Activated CD4-positive, alpha-beta T cell treated with anti-CD3 and anti-CD28 coated beads, Interleukin-10, Interleukin-2, amounts not matched to agents 100 ng/mL and 50 ng/mL, durations not matched to agents 16 hours and 8 hours (primary cell): ENCODE measurements at places on chromosomes 13 and 19.

- no peak for DNase-seq
Measured at GRCh38 chr19:55368701-55369563, 1.3 kb downstream of the IL11 start.

DNA sequence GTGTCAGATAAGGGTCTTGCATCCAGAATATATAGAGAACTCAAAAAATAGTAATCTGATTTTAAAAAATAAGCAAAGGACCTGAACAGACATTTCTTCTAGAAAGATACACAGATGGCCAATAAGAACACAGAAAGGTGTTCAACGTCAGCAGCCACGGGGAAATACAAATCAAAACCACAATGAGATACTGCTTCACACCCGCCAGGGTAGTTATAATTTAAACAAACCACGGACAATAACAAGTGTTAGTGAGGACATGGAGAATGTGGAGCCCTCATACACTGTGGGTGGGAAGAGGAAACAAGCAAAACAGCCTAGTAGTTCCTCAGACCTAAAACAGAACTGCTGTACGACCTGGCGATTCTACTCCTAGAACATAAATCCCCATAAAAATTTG, 26.7 kb upstream of the NAPA start:
- peak; percentile 23 for DNase-seq

GRCh38 chr19:51480590-51480989, 2.3 kb downstream of the CEACAM18 start:
- no peak for DNase-seq

- DNase-seq, result no peak
Measured at GRCh38 chr19:45056831-45057230, 18.0 kb downstream of the CLASRP start.

DNA sequence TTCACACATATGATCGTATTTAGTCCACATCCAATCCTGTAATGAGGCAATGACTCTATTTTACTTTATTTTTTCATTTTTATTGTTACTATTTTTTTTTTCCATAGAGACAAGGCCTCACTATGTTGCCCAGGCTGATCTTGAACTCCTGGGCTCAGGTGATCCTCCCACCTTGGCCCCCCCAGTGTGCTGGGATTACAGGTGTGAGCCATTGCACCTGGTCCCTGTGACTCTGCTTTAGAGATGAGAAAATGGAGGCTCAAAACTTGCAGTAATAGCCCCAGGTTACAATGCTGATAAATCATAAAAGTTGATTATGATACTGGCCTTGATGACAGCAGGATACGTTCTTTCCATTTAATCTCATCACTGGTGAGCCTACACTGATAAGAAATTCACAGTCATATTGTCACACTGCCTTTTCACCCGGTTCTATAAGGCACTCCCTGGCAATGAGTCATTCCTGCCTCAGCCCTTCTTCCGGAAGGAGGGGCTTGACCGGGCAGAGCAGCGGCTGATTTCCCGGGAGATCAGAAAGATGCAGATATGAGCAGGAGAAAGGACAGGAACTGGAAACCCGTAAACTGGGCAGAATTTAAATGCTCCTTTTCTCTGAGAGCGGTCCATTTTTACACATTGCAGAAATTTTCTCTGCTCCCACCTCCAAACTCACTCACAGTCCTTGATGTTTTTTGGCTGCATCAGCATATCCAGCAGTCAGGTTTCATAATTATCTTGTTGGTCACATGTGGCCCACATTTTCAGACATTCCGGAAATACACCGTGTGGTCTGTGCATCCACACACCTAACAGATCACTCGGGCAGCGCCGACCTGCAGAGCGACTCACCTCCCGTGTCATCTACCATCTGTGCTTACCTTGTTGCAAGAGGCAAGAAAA, 616.4 kb downstream of the EFNB2 start:
- DNase-seq, result no peak

GRCh38 chr13:54033323-54033861, 1004.8 kb downstream of the OLFM4 start:
- DNase-seq, result no peak

DNA sequence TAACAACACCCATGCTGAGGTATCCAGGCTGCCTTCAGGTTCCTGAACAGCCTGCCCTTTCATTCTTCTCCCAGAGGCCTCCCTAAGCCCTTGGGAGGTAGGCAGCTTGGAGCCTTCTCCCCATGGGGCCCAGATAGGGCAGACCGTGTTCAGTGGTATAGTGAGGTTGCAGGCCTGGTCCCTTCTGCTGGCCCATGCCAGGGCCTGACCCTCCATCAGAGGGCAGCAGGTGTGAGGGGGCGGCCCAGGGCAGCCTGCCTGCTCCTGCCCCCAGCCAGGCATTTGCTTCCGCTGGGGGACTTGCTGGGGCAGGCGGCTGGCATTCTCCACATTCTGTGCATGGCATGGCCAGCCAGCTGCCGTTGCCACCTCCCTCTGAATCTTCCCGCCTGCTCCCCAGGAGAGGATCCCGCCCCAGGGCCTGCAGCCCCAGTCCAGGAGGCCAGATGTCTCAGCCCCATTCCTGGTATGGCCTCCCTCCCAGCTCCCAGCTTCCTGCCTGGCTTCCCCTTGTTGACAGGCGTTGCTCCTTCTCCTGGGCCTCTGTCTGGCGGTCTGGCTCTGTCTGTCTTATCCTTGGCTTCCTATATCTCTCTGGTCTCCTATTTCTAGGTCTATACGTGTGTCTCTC, 8.9 kb downstream of the CIC start:
- DNase-seq, result no peak

DNA sequence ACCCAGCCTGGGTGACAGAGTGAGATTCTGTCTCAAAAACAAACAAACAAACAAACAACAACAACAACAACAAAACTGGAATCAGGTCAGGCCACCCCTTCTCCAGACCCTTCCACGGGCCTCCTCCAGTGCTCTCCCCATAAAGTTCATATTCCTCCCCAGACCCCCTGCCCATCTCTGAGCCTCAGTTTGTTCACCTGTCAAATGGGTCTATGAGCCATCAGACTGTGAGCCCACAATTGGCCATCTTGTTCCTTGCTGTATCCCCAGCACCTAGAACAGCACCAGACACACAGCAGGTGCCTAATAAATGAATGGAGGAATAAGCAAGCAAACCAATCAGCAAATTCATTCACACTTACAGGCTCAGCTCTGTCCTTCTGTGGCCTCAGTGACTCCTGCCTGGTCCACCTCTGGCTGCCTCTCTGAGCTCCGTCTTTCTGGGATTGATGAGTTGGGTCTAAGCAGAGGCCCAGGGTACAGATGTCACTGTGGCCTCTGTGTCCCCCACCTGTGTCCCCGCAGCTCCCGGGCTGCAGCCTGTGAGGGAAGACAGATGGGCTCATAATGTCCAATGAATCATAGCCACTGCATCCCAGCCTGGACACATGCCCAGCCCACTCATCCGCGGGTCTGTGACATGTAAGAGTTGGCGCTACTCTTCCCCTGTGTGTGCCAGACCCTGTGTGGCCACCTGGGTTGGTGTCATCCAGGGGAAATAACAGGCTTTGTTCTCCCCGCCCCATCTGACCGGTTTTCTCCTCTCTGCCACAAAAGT, 19.6 kb upstream of the PTPRS start:
- DNase-seq, result no peak

GRCh38 chr13:70987043-70987442, 878.8 kb upstream of the KLHL1 start:
- DNase-seq, result no peak

DNA sequence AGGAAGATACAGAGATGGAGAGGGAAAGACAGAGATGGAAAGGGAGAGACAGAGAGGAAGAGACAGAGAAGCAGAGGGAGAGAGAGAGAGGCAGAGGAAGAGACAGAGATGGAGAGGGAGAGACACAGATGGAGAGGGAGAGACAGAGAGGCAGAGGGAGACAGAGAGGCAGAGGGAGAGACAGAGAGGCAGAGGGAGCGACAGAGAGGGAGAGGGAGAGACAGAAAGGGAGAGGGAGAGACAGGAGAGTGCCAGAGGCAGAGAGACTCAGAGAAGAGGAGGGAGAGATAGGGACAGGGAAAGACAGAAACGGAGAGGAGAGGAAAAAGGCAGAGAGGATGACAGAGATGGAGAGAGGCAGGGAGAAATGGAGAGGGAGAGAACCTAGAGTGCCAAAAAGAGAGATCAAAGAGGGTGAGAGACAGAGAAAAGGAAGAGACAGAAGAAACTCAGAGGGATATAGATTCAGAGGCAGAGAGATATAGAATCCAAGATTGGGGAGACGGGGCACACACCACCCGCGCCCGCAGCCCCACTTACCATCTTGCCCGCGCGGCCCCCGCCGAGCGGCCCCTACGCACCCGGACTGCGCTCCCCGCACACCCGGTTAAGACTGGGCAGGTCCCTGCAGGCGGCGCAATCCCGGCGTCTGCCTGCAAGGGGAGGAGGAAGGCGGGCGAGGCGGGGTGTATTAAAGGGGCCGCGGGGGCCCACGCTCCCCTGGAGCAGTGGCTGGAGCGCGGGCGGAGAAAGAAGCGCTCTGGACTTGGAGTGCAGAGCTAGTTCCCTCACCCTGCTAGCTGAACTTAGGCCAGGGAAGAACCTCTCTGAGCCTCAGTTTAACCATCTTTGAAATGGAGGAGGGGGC, 10.7 kb downstream of the TM6SF2 start:
- no peak for DNase-seq

DNA sequence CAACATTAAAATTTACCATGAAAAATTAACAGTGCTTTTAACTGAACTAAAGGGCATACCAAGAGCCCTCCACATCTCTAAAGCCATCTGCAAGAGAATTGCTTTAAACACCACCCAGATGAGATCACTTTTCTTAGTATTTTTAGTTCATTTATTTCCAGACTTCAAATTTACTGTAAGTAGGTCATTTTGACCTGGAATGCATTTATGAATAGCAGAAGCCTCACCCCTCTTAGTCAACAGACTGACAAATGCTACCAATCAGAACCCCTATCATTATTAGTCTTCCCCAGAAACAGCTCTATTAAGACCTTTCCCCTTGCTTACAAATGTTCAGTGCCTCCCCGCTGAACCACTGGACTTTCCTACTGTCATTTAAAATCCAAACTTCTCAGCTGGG, 27.3 kb downstream of the RUBCNL start:
- DNase-seq, result no peak

GRCh38 chr13:59706101-59706976, 457.4 kb downstream of the DIAPH3 start:
- no peak for DNase-seq

- no peak for DNase-seq
Measured at GRCh38 chr19:9720541-9720940, 45.6 kb upstream of the ZNF562 start.

GRCh38 chr19:50349277-50350057, 16.0 kb downstream of the NAPSA start:
- no peak for DNase-seq

DNA sequence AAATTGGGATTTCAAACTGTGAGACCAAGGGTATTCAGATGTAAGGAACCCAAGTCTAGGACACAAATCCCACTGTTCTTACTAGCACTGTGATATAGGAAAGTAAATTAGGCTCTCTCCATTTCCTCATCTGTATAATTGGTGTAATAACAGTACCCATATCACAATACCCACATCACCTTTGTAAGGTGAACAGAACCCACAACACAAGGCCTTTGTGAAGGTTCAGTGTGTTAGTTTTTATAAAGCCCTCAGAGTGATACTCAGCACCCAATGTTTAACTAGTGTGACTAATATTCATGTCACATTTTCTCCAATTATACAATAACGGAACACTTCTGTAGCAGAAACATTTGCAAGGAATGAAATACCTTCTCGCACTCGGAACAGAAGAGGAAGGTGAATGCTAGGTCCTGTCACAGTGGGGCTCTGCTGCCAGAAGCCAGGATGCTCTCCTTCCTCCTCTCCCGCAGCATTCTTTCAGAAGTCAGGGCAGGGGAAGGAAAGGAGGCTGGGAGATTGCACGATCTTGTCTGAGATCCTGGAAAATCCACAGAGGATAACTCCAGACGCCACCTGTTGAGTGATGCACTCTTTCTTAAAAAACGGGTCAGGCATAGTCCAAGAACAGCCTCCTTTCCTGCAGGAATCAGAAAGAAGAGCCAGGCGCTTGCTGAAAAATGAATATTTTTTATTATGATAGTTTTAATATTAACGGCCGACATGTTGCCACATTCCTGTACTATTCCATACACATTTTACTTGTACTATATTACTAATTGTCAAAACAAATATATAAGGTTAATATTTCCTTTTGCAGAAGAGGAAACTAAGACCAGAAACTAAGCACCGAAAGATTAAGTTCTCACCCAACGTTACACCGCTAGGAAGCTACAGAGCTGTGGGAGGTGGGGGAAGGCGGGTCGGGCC, 762 bp downstream of the ZNF45 start:
- peak; percentile 4 for DNase-seq

DNA sequence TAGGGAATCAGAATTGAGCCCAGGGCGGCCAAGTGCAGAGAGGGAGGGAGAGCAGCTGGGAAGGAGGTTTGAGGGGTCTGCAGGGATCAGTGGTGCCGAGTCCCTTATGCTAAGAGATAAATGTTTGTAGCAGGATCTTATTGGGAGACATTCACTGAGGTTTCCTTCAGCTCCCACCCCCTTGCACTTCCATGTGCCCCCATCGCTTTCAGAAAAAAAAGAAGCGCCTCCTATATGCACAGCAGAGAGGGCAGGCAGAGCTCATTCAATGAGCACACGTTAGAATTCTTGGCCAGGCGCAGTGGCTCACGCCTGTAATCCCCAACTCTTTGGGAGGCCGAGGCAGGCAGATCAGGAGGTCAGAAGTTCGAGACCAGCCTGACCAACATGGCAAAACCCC, 28.0 kb downstream of the CYP4F2 start:
- DNase-seq, result no peak

DNA sequence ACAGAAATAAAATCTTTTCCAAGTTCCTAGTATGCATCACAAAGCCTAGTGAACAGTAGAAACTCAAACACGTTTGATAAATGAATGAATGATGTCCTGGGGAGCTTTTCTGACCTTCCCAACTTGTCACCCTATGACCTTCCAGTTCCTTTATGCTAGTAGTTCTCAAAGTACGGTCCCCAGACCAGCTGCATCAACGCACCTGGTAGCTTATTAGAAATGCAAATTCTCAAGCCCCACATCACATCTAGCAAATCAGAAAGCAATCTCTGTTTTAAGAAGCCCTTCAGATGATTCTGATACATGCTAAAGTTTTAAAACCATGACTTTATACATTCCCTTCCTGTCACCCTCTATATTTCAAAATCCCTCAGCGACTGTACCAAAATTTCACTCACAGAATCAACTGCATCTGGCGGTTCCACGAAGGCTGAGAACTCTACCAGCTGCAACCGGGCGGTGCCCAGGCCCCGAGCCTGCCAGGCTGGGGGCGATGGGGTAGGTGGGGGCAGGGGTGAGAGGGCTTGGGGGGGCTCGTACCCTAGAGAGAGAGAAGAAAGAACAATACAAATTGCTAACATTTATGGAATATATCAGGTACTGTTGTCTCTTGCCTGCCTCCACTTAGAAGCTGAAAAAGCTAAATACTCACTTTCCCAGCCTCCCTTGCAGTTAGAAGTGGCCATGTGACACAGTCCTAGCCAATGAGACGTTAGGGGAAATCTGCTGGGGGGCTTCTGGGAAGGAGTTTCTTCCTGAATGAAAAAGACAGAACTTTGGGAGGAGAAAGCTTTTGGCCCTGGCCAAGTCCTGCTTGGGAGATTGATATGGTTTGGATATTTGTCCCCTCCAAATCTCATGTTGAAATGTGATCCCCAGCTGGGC, 13.3 kb downstream of the CD37 start:
- DNase-seq, result no peak
